CD4-positive, alpha-beta T cell treated with Interleukin-6 for 4 hours (primary cell): ENCODE measurements at places on chromosomes 1 and 21.
A peak's percentile ranks its signal among the peaks of the same experiment; 100 is the strongest.

DNA sequence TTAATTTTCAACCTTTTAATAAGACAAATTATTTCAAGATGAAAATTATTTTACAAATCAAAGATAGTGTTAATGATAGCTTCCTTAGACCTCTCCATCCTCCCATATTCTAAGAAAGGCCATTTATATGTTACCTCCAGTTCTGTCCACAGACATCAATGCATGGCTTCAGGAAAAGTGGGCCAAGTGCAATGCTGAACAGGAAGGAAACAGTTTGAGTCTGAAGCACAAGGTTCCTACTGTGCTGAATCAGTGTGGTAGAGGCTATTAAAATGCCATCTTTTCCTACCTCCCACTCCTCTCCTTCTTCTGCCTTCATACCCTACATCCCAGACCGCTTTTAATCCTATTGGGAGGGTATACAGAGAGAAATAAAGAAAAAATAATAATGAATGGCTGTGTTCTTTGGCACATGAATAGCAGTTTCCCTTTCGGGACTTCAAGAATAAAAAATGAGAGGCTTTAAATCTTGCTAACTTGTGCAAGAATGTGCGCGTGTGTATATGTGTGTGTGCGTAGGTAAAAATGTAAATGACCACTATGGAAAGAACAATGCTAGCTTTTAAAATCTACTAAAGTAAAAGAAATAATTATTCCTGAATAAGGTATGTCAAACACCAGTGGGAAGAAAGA, 62.6 kb upstream of the C1orf105 start:
- peak; percentile 13 for DNase-seq

GRCh38 chr1:171809834-171810233, 28.4 kb downstream of the METTL13 start:
- DNase-seq = no peak

- DNase-seq = no peak
Observed at GRCh38 chr1:32870615-32871363, at the start of gene FNDC5. TSS of gene FNDC5 (minus strand) at chr1:32870912.

- no peak for DNase-seq
Observed at GRCh38 chr1:40651138-40651857, 14.2 kb downstream of the RIMS3 start.

- no peak for DNase-seq
Observed at GRCh38 chr1:94325377-94326302, 88.3 kb upstream of the ARHGAP29 start.

- DNase-seq = no peak
Observed at GRCh38 chr1:89363638-89364536, at the start of gene GBP6. TSS of gene GBP6 (plus strand) at chr1:89364059. CDS start at chr1:89368552, 4,493 bp downstream.

DNA sequence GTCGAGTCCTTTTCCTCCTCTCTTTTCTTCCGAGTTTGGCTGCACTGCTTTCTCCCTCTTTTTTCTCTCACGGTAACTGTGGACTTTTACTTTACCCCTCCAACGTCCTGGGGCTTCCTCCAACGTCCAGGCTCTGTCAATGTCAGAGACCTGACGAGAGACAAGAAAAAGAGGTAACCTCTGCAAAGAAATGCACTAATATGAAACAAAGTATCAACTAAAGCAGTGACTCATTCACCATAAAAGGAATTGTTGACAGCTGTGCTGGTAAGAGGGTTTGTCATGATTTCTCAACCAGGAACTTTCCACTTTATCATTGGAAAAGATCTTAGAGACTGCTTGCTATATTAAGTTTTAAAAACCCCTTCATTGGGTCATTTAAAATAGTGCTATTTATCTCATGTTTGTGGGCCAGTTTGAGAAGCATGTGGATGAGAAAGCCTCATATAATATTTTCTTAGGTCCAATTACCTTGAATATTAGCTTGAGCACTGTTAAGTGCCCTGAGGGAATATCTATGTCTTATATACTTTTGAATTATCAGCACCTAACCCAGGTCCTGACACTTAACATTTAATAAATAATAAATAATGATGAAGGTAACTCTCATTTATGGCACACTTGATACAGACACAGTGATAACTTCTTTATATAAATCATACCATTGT, at the start of gene GBP2:
GBP2 (minus strand) TSS at position 202 of the 668 bp plus-strand sequence. CDS start 4,148 bp downstream, outside the sequence.
- peak; percentile 44 for DNase-seq

DNA sequence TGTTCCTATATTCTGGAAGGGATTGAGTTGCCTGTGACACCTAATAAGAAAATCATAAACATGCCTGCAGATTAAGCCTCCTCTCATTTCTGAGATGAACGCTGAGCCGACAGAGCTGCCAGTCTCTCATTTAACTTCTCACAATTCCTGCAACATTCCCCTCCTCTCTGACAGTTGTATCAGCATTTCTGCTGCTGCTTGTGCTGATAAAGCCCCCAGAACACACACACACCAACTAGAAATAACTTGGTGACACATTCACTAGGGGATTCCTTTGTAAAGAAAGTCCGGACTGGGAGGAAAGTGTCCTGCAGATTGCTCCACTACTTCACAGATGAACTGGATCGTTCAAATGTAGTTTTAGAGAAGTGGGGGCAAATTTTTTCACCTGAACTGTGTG, 437.3 kb downstream of the PLA2G4A start:
- DNase-seq = no peak

- DNase-seq = peak; percentile 36
Observed at GRCh38 chr1:50978852-50979781, 9.1 kb downstream of the CDKN2C start.

- no peak for DNase-seq
Observed at GRCh38 chr1:37998913-37999429, 6.3 kb downstream of the FHL3 start.

DNA sequence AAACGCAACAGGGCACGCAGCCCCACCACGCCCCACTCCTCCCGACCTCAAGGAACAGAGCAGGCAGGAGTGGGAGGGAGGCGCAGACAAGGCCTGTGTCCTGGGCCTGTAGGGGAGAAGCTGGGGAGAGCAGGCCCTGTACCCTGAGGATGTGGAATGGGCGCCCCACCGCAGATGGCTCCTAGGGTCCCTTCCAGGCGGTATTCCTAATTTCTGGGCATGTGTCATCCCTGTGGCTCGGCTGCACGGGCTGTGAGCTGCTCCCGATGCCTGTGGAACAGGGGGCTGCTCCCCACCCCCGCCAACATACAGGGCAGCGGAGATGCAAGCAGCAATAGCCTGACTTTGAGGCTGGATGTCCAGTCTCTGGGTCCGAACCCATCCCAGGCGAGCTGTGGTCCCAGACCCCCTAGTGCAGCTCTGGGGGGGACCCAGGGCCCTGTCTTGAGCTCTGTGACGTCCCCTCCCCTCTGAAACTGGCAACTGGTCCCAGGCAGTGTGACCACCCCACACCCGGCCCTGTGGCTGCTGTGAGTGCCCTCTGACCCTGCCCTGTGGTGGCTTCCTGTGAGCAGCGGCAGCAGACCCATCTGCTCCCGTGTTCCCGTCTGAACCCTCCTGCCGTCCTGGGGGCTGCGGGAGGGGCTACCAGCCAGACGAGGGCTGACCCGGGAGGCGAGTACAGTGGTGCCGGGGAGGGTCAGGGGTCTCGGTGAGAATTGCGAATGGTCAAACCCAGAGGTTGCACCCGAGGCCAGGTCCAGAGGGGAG, 13.9 kb upstream of the COL6A2 start:
- DNase-seq = no peak

- DNase-seq = no peak
Observed at GRCh38 chr1:177824508-177824982, 145.3 kb downstream of the SEC16B start.
